DMS153 (cell line): ENCODE measurements at places on chromosomes 6 and 20.

DNA sequence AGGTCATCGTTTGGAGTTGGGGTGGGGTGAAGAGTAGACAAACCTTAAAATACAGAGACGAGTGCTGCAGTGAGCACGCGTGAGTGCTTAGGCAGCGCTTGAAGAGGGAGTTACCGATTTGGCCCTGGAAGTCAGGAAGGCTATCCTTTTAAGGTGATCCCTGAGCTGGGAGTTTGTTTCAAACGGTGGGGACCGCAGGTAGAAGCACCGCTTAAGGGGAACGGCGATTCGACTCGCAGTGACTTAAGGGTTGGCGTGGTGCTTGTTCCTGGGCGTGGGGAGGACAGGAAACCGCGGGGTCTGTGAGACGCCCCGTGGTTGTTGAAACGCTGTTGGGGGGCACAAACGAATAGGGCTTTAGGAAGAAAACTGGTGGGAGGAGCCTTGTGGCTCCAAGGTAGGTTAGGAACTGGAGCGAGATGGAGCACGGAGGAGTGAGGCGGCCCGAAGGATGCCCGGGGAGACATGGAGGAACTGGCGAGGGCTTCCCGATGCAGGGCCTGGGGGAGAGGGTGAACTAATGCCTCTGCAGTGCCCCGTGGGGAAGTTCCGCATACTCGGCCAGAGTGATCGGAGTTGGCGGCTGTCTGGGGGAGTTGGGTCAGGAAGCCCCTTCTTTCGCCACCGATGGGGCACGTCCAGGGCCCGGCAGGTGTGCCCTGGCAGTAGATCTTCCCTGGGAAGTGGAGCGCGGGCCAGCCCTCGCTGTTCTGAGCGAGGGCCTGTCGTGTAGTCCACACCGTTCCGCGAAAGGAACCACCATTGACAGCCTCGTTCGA, 1.3 kb upstream of the CDYL start:
- no peak for DNase-seq

GRCh38 chr6:50128420-50129005, 78.8 kb upstream of the DEFB112 start:
- DNase-seq: no peak

- no peak for DNase-seq
Observed at GRCh38 chr6:106788761-106789160, 159.4 kb downstream of the QRSL1 start.

DNA sequence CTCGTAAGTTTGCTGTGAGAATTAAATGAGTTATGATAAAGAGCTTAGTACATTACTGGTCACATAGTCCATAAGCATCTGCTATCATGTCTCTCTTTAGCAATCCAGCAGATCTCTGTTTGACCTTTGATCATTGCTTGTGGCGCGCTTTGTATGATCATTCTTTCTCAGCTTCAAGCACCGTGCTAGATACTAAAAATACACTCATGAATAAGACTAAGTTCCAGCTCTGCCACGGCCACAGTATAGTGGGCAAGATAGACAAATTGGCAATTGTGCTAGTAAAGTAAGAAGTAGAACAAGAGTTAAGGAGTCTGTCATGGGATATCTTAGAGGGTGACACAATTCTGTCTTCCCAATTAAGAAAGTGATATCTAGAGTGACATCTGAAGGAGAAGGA, 75.2 kb upstream of the ADGRF1 start:
- DNase-seq: no peak

- no peak for DNase-seq
Observed at GRCh38 chr20:63123331-63123741, 92.6 kb downstream of the YTHDF1 start.

- no peak for DNase-seq
Observed at GRCh38 chr6:52183131-52183713, 3.0 kb upstream of the IL17A start.

DNA sequence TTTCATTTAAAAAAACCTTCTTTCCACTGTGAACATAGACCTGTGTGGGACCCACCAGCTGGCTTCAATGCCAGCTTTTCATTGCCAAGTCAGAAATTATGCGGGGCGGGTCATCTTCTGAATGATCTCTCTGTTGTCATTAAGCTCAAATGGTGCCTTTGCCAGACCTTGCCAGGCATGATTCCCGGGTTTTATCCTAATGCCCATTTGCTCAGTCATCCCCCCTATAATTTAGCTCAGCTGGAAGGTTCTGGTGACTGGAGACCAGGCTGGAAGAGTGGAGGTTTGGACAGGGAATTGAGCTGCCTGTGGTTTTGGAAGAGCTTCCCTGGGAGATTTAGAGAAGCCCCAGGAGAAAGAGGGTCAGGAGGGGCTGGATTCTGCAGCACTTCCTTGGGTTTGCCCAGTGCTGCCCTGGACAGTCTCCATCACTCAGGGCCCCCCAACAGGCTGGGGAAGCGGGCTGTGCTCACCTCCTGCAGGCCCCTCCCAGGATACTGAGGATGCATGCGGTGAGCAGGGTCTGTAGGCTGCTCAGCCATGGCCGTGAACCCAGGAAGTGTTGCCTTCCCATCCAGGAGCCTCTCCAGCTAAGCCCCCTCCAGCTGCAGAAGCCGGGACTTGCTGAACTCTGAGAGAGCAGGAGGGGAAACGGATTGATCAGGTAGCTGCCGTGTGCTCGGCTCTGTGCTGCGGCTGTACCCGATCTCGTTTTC, 273.0 kb downstream of the CDH4 start:
- no peak for DNase-seq

GRCh38 chr6:169933839-169934698, 182.6 kb downstream of the ERMARD start:
- DNase-seq: no peak

GRCh38 chr20:14832630-14833029, 495.2 kb upstream of the FLRT3 start:
- DNase-seq: no peak

DNA sequence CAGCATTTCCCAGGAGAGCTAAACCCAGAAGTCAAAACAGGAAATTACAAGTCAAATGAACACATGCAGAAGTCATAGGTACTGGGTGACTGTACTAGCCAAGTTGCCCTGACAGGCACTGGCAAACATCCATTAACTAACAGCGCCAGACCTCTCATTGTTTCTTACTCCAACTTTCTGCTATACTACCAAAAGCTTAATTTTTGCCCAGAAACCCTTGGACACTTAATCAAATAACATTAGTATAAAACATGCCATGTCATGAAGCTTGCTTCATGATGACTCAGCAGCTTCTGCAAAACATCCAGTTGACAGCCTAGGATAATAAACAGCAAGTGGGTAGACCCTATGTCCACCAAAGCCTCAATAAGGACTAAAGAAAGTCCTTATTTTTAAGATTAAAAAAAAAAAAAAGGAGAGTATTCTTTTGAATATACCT, 3.5 kb downstream of the NUP153 start:
- DNase-seq: no peak

- no peak for DNase-seq
Observed at GRCh38 chr6:35085359-35086281, 55.5 kb downstream of the TCP11 start.

GRCh38 chr20:40449974-40450616, 238.9 kb downstream of the MAFB start:
- no peak for DNase-seq

DNA sequence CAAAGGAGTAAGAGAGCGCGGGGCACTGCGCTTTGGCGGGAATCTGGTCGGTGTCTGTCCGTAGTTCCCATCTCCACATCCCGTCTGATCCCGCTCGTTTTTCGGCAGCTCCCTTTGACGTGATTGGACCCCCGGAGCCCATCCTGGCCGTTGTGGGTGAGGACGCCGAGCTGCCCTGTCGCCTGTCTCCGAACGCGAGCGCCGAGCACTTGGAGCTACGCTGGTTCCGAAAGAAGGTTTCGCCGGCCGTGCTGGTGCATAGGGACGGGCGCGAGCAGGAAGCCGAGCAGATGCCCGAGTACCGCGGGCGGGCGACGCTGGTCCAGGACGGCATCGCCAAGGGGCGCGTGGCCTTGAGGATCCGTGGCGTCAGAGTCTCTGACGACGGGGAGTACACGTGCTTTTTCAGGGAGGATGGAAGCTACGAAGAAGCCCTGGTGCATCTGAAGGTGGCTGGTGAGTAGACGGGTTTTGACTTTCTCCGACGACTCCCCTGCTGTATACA, 1.4 kb downstream of the BTN1A1 start:
- DNase-seq: no peak

DNA sequence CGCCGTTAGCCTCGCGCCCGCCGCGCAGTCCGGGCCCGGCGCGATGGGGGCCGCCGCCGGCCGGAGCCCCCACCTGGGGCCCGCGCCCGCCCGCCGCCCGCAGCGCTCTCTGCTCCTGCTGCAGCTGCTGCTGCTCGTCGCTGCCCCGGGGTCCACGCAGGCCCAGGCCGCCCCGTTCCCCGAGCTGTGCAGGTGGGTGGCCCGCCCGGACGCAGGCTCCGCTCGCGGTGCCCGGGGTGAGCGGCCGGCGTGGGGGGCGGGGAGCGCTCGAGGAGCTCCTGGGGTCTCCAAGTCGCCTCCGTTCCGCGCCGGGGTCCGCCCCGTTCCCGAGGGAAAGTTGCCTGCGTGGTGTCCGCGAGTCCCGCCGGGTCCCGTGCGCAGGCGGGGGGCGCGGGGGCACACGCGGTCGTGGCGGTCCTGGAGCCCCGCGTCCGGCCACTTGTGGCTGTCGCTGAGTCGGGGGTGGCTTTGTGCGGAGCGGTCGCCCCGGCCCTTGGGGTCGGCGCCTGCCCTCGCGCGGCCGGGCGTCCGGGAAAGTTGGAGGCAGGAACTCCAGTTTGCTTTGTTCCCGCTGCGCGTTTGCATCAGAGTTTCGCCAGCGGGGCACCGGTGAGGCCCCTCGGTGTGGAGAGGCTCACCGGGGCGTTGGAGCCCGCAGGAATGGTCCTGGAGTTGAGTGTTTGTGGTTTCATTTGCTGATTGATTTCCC, 476 bp downstream of the IGF2R start:
- DNase-seq: no peak
